ENCODE measurements at places on chromosomes 7 and 10. TPM values are rescaled to one million over a fixed set of nuclear protein-coding genes. Genes with fewer than 3 reads are reported as not detected.

DNA sequence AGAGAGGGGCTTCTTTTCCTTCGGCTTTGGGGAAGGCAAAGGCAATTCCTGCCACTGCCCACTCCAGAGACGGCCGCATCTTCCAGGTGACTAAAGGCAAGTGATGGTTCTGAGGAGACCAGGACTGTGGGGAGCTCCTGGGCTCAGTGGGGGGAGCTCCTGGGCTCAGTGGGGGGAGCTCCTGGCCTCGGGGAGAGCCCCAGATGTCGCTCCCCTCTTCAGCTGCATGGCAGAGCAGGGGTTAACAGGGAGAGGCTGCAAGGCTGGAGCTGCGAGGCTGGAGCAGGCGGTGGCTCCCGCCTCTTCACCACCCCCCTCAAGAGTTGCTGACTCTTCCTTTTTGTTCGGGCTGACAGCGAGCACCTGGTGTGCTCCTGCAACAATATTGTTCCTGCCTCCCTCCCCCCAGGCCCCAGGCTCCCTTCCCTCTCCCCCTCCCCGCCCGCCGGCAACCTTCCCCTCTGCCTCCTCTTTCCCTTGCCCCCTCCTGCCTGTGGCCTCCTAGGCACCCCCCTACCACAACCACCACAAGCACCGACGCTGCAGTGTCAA is 56.3 kb upstream of the LBX1 start:
- no peak for DNase-seq
- H3K27ac ChIP-seq: no peak overlapping the region
- H3K4me1 ChIP-seq: peaks cover 2% of the 10 kb centered on the region
- no peak overlapping the region for H3K4me3 ChIP-seq
- H3K27me3 ChIP-seq: peaks cover 86% of the 10 kb centered on the region
- no peaks in the 10 kb centered on the region for H3K36me3 ChIP-seq

- peaks cover 49% of the 10 kb centered on the region for H3K4me1 ChIP-seq
- H3K27ac ChIP-seq: peak overlapping the region; percentile 86
- H3K36me3 ChIP-seq: peaks cover 1% of the 10 kb centered on the region
- DNase-seq: peak; percentile 69
- H3K4me3 ChIP-seq: no peak overlapping the region
- H3K27me3 ChIP-seq: no peaks in the 10 kb centered on the region
Measured at GRCh38 chr10:133258066-133258817, 18.4 kb downstream of the ADAM8 start.

DNA sequence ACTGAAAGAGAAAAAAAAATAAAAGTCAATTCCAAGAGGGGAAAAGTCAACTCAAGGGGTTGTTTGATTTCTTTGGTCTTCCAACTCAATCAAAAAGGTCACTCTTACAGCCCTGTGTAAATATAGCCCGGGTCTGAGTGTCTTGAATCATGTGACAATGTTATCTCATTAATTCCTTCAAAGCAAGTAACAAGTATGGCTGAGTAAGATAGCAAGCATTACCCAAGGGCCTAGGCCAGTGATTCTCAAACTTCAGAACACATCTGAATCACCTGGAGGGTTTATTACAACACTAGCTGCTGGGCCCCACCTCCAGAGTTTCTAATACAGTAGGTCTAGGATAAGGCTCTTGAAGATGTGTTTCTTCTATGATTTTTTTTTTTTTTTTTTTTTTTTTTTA is 125.0 kb downstream of the PRLHR start:
- no peaks in the 10 kb centered on the region for H3K4me1 ChIP-seq
- no peak overlapping the region for H3K4me3 ChIP-seq
- H3K27me3 ChIP-seq: peaks cover 27% of the 10 kb centered on the region
- H3K27ac ChIP-seq: no peak overlapping the region
- DNase-seq: no peak

DNA sequence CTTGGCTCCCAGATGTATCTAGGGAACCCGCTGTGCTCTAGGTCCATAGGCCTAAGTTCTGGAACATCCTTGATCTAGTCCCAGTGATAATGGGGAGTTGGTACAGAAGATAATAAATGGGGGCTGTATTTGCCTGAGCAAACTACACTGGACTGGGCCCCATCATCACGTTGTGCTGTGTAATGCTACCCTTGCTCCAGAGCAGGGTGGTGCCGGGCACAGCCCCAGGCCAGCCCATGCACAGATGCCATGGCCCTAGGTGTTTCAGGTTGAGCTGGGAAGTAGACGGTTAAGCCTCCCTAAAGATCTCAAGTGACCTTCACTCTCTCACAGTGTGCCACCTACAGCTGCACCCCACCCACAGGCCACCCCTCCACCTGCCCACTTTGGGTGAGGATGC is 53.2 kb downstream of the STRA8 start:
- DNase-seq: no peak
- no peaks in the 10 kb centered on the region for H3K27me3 ChIP-seq
- no peaks in the 10 kb centered on the region for H3K36me3 ChIP-seq
- H3K4me1 ChIP-seq: peaks cover 14% of the 10 kb centered on the region
- H3K27ac ChIP-seq: no peak overlapping the region
- no peak overlapping the region for H3K4me3 ChIP-seq

DNA sequence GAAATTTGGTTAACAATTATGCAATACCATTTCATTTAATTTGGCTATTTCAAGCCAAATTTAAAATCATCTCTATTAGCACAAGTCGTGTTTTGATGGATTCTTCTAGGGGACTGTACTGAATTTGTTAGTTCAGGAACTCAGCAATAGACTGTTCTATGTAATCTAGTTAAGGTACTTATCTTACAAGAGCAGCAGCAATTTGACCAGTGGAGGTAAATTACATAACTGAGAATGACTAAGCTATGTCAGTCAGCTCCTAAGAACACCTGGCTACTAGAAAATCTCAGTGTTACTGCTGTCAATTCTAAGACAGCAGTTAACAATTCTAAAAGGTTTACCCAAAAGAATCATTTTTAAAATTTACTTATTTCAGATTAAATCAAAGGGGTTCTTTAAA is 513.9 kb upstream of the ZWINT start:
- no peaks in the 10 kb centered on the region for H3K36me3 ChIP-seq
- no peaks in the 10 kb centered on the region for H3K27me3 ChIP-seq
- no peak overlapping the region for H3K4me3 ChIP-seq
- H3K4me1 ChIP-seq: no peaks in the 10 kb centered on the region

DNA sequence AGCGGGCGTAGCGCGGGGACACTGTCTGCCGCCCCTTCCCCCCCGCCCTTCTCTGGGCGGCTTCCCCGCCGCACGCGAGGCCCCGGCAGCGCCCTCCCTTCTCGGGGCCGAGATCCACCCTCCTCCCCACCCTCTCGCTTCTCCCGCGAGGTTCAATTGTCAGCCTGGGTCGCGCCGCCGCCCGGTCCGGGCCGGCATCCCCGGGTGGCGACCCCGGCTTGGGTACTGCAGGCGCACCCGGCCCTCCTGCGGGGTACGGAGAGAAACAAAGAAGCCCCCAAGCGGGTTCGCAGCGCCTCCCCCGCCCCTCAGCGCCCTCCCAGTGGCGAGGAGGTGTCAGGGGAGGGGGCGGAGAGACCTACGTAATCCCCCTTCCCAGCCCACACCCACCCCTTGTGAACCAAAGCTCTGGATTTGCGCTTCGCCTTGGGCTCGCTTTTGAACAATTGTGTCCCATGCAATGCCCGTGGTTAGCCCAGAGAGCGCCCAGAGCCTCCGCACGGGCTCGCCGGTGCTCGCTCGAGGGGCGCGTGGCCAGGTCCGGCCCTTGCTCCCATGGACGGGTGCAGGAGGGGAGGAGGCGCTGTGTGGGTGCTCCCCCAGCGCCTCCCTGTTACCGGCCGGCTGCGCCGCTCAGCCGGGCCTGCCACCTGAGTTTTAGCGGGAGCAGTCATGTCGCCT is 634 bp downstream of the HECW1 start:
- H3K4me3 ChIP-seq: no peak overlapping the region
- peaks cover 82% of the 10 kb centered on the region for H3K27me3 ChIP-seq
- no peaks in the 10 kb centered on the region for H3K36me3 ChIP-seq
- H3K27ac ChIP-seq: no peak overlapping the region
- no peak for DNase-seq

- no peaks in the 10 kb centered on the region for H3K27me3 ChIP-seq
- H3K36me3 ChIP-seq: peaks cover 26% of the 10 kb centered on the region
- peak overlapping the region; percentile 91 for H3K27ac ChIP-seq
- DNase-seq: peak; percentile 67
- peak overlapping the region; percentile 79 for H3K4me3 ChIP-seq
Measured at GRCh38 chr10:128047991-128048818, 78.0 kb downstream of the MKI67 start.

GRCh38 chr10:76491216-76491615 is 1059.8 kb downstream of the LRMDA start:
- H3K27me3 ChIP-seq: no peaks in the 10 kb centered on the region
- DNase-seq: no peak
- H3K27ac ChIP-seq: no peak overlapping the region
- no peak overlapping the region for H3K4me3 ChIP-seq
- H3K36me3 ChIP-seq: no peaks in the 10 kb centered on the region

DNA sequence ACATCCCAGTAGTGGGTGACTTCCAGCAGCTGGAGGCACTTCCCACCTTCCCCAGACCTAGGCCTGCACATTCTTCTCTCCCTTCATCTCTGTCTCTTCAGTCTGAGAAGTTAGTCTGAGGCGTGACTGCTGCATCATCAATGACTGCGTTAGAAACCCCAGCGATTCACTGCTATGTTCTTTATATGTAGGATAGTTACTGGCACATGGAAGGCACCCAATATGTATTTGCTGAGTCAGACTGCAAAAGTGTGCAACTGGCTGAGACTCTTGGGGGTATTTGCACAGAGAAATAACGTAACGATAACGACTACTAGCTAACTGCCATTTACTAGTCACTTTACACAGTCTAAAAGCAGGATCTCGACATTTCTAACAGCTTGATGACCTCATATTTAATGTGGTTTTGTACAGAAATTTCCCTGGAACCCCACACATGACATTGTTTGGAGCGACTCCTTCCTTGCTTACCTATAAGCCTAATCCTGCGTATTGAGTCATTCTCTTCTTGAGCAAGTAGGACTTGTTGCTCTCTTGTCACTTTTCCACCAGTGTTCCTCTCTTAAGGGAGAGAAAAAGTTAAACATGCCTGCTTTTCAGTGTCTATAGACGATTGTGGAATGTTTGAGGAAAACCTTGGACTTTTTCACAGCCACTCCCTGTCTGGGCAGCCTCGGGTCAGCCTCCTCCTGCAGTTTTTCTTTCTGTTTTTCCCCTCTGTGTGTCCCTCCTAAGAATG is 45.5 kb downstream of the THNSL1 start:
- H3K4me1 ChIP-seq: peaks cover 21% of the 10 kb centered on the region
- no peaks in the 10 kb centered on the region for H3K36me3 ChIP-seq
- no peaks in the 10 kb centered on the region for H3K27me3 ChIP-seq
- peak overlapping the region; percentile 63 for H3K27ac ChIP-seq
- no peak for DNase-seq

GRCh38 chr10:13712837-13713581 is 126.2 kb downstream of the PRPF18 start:
- H3K36me3 ChIP-seq: no peaks in the 10 kb centered on the region
- H3K4me1 ChIP-seq: peaks cover 19% of the 10 kb centered on the region
- peaks cover 13% of the 10 kb centered on the region for H3K27me3 ChIP-seq

GRCh38 chr10:48819783-48820182 is 119.9 kb downstream of the LRRC18 start:
- H3K27ac ChIP-seq: no peak overlapping the region
- peaks cover 11% of the 10 kb centered on the region for H3K27me3 ChIP-seq
- H3K36me3 ChIP-seq: no peaks in the 10 kb centered on the region
- DNase-seq: no peak
- H3K4me1 ChIP-seq: no peaks in the 10 kb centered on the region
- H3K4me3 ChIP-seq: no peak overlapping the region

- no peaks in the 10 kb centered on the region for H3K27me3 ChIP-seq
- peaks cover 11% of the 10 kb centered on the region for H3K4me1 ChIP-seq
- H3K4me3 ChIP-seq: no peak overlapping the region
- H3K36me3 ChIP-seq: no peaks in the 10 kb centered on the region
- DNase-seq: no peak
Measured at GRCh38 chr10:21993360-21994001, 10.0 kb downstream of the DNAJC1 start.

DNA sequence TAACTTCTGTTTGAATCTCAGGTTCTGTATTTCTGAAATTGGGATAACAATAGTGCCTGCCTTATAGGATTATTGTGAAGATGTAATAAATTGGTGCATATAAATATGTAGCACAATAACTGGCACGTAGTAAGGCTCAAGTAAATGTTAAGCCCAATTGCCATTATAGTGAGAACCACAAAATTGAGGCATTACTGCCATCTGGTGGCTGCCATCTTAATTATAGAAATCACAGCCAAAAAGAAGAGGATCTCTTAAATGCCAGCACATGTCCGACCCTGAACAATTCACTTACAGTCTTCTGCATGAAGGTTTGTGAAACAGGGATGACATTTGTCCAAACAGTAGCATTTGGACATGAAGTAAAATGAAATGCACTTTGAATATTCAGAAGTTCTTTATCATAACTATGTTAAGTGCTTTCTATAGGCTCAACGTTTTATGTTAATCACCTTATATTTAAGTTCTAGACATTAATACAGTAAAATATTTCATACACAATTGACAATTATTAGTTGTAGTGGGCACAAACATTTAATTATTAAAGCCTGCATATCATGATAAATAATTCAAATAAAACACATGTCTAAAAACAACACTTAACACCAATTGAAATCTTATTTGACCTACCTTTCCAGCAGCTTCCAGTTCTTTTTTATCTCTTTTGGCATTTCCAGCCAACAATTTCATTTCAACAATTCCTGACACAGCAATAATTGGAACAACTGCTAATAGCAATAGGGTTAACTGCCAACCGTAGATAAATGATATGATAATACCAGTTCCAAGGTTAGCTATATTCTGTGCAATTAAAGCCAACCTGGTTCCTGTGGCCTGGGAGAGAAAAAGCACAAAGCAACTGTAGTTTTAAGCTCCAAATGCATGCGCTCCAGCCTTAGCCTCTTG is 58.5 kb downstream of the ABCB4 start:
- no peaks in the 10 kb centered on the region for H3K4me1 ChIP-seq
- H3K36me3 ChIP-seq: no peaks in the 10 kb centered on the region
- peak; percentile 74 for DNase-seq
- H3K27me3 ChIP-seq: peaks cover 3% of the 10 kb centered on the region
- no peak overlapping the region for H3K27ac ChIP-seq

- H3K4me1 ChIP-seq: no peaks in the 10 kb centered on the region
- peaks cover 5% of the 10 kb centered on the region for H3K36me3 ChIP-seq
- no peak for DNase-seq
Measured at GRCh38 chr7:133434246-133434865, 181.5 kb downstream of the EXOC4 start.

DNA sequence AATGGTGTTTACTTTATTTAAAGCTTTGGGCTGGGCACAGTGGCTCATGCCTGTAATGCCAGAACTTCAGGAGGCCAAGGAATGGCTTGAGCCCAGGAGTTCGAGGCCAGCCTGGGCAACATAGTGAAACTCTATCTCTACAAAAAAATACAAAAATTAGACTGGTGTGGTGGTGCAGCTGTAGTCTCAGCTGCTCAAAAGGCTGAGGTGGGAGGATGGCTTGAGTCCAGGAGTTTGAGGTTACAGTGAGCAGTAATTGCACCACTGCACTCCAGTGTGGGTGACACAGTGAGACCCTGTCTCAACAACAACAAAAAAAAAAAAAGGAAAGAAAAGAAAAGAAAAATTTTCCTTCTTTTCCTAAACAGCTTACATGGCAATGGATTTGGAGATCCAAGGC is 22.0 kb downstream of the SLC16A9 start:
- peaks cover 18% of the 10 kb centered on the region for H3K27me3 ChIP-seq
- DNase-seq: no peak
- H3K36me3 ChIP-seq: no peaks in the 10 kb centered on the region
- no peak overlapping the region for H3K4me3 ChIP-seq

TDRD1 gene
- total RNA-seq: 0.05 TPM

ASB15 gene
- not detected for total RNA-seq

PYROXD2 gene
- 5.1 TPM for total RNA-seq

GBX1 gene
- not detected for total RNA-seq

AGR3 gene
- total RNA-seq: not detected

C7orf57 gene
- total RNA-seq: 0.12 TPM

INA gene
- 0.70 TPM for total RNA-seq

LRMDA gene
- total RNA-seq: not detected

CCDC3 gene
- total RNA-seq: 0.12 TPM

Data from activated CD8-positive, alpha-beta memory T cell treated with anti-CD3 and anti-CD28 coated beads, Interleukin-2, amount 10 ng/mL, durations not matched to agents 7 days and 5 days (primary cell).